ENCODE measurements at places on chromosomes 12 and 14.

GRCh38 chr12:111081600-111081999 is 161.2 kb upstream of the MYL2 start:
- no peak for DNase-seq

DNA sequence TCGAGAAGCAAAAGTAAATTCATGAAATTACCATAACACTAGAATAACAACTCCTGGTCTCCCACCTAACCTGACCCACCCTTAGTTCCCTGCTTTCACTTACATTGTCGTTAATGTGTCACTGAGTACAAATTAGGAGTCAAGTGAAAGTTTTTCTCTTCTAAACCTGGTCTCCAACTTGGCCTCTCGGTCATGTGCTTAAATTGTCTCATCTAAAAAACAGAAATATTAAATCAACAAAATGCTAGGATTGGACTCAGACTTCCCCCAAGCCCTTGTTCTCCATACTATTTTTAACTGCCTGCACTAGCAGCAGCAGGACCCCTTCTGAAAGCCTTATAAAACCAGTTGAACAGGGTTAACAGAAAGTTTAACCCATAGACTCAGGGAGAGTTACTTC is 1.8 kb upstream of the BTG1 start:
- DNase-seq = no peak

GRCh38 chr12:22043943-22044342 is 2.1 kb upstream of the CMAS start:
- DNase-seq = no peak

- no peak for DNase-seq
Observed at GRCh38 chr12:92624236-92624635, 78.6 kb upstream of the PLEKHG7 start.

GRCh38 chr12:51845482-51845881 is 3.0 kb downstream of the FIGNL2 start:
- DNase-seq = no peak

- DNase-seq = no peak
Observed at GRCh38 chr12:42510823-42511222, 78.7 kb downstream of the PRICKLE1 start.

GRCh38 chr12:67426067-67426466 is 156.9 kb downstream of the CAND1 start:
- no peak for DNase-seq

DNA sequence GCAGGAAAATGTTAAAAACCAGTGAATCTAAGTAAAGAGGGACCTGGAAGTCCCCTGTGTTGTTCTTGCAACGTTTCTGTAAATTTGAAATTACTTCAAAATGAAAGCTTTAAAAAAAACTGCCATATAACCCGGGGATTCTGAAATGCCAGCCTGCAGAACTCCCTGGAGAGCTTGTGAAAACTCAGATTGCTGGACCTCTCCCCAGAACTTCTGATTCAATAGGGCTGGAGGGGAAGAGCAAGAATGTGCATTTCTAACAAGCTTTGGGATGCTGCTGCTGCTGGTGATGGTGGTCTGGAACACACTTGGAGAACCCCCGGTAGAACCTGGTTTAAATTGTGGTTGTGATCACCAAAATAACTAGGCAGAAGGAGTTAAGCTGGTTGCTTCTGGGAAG is 300.0 kb upstream of the NOS1 start:
- DNase-seq = no peak

DNA sequence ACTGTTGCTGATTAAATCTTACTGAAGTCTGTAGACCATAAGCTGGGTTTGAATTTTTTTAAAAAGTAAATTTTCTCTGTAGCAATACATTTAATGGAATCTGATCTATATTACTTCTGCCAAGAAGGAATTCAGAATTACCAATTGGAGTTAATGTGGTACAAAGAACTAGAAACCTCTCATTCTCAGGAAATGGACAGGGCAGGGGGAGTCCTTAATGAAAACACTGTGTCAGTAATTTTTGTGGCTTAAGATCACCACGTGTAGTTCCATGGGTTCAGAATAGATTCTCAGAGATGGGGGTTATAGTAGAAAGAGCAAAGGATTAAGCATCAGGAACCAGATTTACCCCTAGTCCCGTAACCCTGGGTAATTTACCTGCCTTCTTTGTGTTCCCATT is 30.3 kb downstream of the FBXL14 start:
- no peak for DNase-seq

GRCh38 chr14:46053221-46053620 is 598.4 kb downstream of the RPL10L start:
- no peak for DNase-seq

DNA sequence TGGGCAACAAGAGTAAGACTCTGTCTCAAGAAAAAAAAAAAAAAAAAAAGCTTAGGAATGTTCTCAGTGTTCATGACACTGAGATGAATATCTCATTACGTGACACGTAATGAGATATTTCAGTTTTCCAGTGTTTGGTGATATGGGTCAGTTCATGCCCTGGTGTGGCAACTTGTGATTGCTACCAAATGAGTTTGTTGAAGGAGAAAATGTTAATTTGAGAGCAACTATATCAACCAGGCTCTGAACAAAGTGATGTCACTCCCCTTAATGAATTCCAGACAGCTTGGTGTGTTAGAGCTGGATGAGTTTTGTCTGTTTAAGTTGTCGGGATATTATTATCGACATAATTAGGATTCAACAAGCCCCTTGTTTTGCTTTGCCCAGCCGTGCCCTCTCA is 211.7 kb downstream of the DPF3 start:
- DNase-seq = no peak

GRCh38 chr12:8603856-8604255 is 8.8 kb downstream of the AICDA start:
- DNase-seq = no peak

GRCh38 chr12:6996040-6996441 is 22.2 kb downstream of the LPCAT3 start:
- no peak for DNase-seq

DNA sequence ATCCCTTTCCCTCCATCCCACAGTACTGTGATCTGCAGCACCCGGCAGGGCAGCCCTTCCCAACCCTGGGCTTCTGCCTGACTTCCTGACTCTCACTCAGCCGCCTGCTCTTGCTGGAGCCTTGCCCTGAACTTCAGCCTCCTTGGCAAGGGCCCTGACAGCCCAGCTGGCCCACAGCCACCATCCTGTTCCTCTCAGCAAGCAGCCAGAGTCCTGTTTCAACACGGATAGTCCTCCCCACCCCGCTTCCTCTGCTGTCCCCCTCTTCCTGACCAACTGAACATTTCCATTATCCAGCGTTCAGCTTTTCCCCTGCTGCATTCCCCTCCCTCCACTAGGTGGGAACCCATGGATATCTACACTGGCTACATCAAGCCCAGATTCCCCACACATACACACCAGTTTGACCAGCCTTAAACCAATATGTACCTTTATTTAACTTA is 74.0 kb upstream of the MDM1 start:
- DNase-seq = peak; percentile 54
